ENCODE measurements at places on chromosomes 3 and 15.
A peak's percentile ranks its signal among the peaks of the same experiment; 100 is the strongest.

DNA sequence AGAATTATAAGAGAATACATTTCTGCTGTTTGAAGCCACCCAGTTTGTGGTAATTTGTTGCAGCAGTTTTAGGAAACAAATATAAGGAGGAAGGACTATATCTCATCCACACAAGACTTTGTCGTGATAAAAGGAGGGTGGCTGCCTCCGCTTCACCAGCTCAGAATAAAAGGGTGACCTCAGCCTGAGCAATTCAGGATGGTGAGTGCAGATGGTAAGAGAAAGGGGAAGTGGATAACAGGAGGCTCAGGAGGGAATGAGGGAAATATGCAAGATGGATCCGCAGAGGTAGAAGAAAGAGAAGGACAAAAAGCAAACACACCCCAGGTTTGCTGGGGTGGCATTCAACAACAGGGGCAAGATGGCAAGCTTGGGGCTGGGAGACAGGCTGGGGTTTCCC is 108.1 kb upstream of the TNFAIP8L3 start:
- no peak for DNase-seq

DNA sequence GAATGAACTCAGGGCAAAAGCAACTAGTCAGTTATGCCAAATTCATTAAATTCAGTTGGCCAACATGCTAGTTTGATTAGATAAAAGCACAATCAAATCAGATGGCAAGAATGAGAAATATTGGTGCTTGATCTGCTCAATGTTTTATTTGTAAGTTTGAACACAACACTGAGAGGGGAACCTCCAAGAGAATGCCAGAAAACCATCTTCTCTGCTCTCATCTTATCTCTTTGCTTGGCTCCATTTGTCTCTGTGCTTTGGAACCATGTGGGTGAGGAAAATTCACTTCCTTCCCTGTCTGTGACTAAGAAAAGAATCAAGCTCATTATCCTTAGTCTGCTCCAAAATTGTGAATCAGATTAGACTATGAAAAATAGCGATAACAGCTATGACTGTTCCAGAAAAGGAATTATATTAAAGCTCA is 43.6 kb upstream of the DCBLD2 start:
- peak; percentile 91 for DNase-seq

DNA sequence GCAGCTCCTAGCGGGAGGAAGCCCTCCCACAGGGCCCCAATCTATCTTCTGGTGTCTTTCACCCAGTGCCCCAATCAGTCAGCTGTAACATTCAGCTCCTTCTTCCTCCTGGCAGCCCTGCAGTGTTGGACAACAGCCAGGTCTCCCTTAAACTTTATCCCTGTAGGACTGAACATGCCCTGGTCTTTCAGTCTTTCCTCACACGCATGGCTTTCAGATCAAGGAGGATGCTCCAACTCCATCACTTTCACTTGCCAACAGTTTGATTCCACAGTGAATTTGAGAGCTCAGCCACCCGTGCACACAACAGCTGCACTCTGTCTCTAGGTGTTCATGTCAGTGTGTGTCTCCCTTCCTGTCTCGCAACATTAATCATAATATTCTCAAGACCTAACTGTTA is 28.5 kb upstream of the LRRC34 start:
- no peak for DNase-seq

DNA sequence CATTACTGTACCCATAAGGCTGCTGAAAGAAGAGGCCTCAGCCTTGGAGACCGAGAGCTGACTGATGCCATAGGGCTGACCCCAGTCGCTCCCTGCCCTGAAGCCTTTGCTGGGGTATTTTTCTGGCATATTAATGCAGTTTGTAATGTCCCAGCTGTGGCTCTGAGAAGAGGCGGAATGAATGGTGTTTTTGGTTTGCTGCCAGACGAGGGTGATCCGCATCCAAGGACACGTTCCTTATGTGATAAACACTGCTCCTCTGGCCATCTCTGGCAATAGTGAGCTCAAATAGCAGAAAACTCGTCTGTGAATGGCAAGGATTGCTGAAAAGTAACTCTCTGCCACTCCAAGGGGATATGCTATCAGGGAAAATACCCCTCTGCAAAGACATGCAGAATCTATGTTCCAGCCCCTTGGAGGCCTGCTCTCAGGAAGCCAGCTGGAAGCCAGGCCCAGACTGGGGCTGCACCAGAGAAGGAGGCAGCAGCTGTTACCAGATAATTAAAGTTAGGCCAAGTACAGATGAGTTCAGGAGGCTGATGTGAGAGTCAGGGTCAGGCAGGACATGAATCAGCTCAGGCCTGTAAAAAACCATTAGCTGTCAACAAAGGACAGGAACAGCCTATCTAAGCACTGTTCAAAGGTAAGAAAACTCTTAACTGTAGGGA is 28.9 kb upstream of the KLHL6 start:
- DNase-seq: no peak

- peak; percentile 94 for DNase-seq
Observed at GRCh38 chr15:100703032-100703578, 100.7 kb downstream of the ASB7 start.

- peak; percentile 90 for DNase-seq
Observed at GRCh38 chr3:53236112-53236841, 19.5 kb downstream of the TKT start.

Measured in astrocyte (in vitro differentiated cells and primary cell).